Osteocyte (in vitro differentiated cells): ENCODE measurements at places on chromosomes 6 and 20. TPM values are rescaled to one million over a fixed set of nuclear protein-coding genes. Genes with fewer than 3 reads are reported as not detected.
A peak's percentile ranks its signal among the peaks of the same experiment; 100 is the strongest.

Gene MOG
- total RNA-seq, result not detected in 2 replicates

GRCh38 chr20:10654630-10655029, 19.2 kb downstream of the JAG1 start:
- no peak for DNase-seq

GRCh38 chr20:60837173-60837770, 414.8 kb upstream of the CDH4 start:
- DNase-seq, result no peak

GRCh38 chr6:53530346-53530745, 14.6 kb downstream of the GCLC start:
- no peak for DNase-seq

DNA sequence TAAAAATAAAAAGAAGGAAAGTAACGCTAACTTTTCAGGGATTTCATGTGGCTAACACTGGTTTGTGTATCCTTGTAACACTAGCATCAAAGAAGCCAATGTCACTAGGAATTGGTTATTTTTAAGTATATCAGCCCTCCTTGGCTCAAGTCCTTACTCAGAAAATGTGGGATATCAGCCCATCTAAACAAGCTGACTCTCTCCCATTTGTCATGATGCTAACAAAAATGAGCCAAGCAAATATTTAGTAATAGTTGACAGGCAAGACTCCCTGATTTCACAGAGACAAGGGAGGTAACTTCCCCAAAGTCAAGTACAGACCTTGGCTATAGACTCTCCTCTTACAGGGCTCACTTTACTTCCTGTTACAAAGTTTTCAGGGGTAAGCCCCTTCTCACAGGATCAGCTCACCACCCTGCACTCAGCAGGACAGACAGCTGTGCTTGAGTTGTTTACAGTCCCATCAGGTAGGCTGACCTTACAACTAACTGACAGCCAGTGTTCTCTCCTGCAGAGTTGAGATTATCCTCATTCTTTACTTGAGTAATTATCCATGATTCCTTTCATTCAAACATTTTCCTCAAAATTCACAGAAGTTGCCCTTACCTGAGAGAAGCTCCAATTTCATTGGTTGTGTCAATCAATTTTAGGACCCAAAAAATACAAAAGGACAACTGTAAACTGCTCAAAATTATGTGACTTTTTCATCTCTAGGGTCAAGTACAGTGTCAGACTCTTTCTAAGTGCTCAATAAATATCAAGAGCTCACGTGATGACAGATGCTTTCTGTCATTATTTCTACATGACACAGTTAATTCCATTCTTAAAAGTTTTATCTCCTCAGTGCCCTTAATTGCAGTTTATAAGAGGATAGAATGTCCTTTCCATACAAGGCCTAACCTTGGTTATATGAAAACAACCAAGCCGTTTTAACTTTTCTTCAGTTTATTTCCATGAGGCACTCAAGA, 38.1 kb upstream of the BMP5 start:
- no peak for DNase-seq

DNA sequence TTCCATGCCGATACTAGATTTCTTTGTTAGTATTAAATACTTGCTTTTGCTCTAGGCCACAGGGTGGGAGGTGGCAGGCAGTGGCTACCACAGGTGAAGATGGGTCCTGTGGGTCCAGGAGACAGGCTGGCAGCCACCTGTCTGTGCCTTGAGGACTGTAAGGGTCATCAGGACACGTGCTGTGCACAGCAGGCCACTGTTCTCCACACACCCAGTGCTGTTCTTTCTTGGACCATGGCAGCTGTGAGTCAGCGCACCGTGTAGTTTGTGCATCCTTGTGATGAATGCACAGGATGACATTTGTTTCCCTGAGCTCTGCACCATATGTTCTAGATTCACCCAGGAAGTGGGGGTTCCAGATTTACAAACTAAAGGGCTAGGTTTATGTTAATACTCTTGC, 317.0 kb downstream of the ZFAND3 start:
- DNase-seq, result peak; percentile 67
